ENCODE measurements at places on chromosomes 5 and 9.

- no peak for DNase-seq
These were observed 2.7 kb downstream of the LCN9 start for GRCh38 chr9:135665795-135666189.

DNA sequence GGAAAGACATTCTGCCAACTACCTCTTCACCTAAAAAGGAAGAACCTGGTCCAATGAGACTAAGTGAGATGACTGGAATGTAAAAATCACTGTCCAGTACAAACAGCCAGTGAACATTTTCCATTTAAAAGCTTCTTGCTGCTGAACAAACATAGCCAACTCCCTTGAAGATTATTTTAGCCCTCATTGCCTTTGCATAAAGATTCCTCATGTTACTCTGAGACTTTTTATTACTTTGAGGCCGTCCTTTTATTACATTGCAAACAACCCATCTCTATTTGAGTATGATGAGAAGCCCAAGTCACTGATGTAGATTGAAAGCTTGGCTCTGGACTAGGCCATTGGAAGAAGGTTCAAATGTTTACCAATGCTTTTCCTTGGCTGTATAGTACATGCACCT is 649.8 kb downstream of the CETN3 start:
- no peak for DNase-seq

GRCh38 chr9:115988701-115989100 is 164.9 kb upstream of the PAPPA start:
- no peak for DNase-seq

DNA sequence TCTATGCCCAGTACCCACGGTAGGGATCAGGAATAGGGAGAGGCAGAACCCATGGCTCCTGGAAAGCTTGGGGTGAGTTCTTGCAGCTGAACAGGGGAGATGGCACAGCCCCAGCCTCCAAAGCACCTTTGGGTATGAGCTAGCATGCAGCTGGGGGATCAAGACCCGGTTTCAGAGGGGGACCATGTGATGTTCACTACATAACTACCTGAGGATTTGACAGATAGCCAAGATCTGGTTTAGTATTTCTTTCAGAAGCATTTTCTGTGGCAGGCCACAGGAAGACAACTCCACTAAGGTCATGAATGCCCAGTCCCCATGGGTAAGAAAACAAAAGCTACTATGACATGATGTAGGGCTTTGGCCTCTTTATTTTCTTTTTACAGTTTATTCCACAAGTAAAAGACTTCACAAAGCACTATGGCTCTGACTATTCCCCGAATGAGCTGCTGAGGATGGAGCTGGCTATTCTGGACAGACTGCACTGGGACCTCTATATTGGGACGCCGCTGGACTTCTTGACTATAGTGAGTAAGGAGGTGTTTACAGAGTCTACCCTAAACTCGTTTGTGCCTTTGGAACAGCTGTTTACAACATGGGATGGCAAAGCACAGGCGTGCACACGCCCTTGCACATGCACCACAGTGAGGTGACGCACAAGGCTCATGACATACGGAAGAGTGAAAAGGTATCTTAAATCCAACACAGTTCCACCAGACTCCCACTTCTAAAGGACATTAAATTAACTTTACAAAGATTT is 3.4 kb downstream of the CCNI2 start:
- DNase-seq, result no peak

GRCh38 chr5:114185274-114185673 is 176.6 kb upstream of the KCNN2 start:
- DNase-seq, result peak; percentile 47

DNA sequence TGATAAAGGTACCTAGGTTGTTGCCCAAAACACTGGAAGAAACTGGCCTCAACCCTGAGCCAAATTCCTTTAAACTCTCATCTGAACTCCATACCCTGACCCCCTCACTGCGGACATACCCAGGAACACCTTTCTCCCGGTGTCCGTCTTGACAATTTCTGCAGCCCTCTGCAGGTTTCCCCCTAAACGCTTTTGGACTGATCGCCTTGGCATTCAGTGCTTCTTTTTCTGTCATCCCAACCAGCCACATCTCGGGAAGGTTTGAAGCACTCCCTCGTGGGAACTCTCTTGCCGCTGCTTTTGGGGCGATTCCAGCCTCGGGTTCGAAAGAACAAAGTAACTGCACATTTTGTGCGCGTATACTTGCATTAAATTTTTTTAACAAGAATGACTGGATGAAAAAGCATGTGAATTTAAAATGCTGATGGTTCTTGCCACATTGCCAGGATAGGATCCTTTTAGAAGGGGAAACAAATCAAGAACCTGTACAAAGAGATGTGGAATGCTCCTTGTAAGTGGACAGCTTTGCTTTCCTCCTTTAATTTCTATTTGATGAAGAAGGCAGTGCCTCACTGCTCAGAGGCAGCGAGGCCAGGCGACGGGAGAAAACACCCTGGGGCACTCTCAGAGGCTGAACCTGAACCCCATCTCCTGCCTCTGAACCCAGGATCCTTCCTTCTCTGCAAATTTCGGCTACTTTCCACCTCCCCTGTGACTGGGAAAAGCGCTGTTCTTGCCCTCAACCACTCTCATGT is 615 bp downstream of the PSMD5 start:
- DNase-seq, result peak; percentile 15

- no peak for DNase-seq
These were observed 742.8 kb downstream of the CDH9 start for GRCh38 chr5:26295541-26295940.

GRCh38 chr5:65246741-65247140 is 235.0 kb downstream of the ADAMTS6 start:
- DNase-seq, result no peak

- DNase-seq, result no peak
These were observed 860.9 kb downstream of the TAF11L14 start for GRCh38 chr5:18495157-18495556.

GRCh38 chr9:89639367-89639795 is 34.6 kb downstream of the GADD45G start:
- no peak for DNase-seq

- DNase-seq, result no peak
These were observed 192.4 kb upstream of the KLF4 start for GRCh38 chr9:107681988-107682387.

Data from kidney capillary endothelial cell (primary cell).